ENCODE measurements at places on chromosomes 7 and 10.

- DNase-seq: no peak
These were observed 13.5 kb upstream of the TSPAN13 start for GRCh38 chr7:16739863-16740622.

DNA sequence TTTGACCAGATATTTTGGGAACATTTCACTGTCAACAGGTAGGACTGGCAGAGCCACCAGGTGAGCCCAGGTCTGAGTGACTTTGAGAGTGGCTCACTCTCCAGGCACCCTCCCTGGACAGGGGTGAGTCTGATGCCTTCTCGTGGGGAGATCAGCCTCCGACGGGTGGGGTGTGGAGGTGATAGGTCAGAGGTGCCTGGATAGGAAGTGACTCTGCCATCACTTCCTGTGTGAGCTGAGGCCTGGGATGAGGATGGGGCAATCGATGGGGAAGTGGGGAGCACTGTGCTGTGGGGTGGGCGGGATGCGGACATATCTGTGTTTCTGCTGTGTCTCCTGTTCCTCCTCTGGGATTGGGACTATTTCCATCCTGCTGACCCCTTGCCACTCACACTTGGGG is 34.6 kb downstream of the IFT22 start:
- DNase-seq: no peak

- no peak for DNase-seq
These were observed 78.5 kb downstream of the TFPI2 start for GRCh38 chr7:93812061-93812460.

- DNase-seq: no peak
These were observed 180.3 kb upstream of the PLXNA4 start for GRCh38 chr7:132756484-132756990.
